ENCODE measurements at places on chromosomes 7 and 10. TPM values are rescaled to one million over a fixed set of nuclear protein-coding genes. Genes with fewer than 3 reads are reported as not detected.

Gene MBL2
- not detected for total RNA-seq

DNA sequence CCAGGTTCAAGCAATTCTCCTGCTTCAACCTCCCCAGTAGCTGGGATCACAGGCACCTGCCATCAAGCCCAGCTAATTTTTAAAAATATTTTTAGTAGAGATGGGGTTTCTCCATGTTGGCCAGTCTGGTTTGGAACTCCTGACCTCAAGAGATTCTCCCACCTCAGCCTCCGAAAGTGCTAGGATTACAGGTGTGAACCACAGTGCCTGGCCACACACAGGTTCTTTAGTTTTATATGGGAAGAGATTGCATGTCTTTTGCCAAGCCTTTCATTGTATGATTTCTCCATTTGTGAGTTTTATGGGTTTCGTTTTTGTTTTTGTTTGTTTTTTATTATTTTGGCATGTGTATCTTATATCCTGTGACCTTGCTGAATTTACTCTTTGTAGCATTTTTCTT, 40.9 kb downstream of the C1GALT1 start:
- peaks cover 31% of the 10 kb centered on the region for H3K4me1 ChIP-seq
- H3K27me3 ChIP-seq: no peaks in the 10 kb centered on the region
- no peak for DNase-seq
- H3K27ac ChIP-seq: no peak overlapping the region
- peaks cover 16% of the 10 kb centered on the region for H3K36me3 ChIP-seq
- H3K4me3 ChIP-seq: no peak overlapping the region

DNA sequence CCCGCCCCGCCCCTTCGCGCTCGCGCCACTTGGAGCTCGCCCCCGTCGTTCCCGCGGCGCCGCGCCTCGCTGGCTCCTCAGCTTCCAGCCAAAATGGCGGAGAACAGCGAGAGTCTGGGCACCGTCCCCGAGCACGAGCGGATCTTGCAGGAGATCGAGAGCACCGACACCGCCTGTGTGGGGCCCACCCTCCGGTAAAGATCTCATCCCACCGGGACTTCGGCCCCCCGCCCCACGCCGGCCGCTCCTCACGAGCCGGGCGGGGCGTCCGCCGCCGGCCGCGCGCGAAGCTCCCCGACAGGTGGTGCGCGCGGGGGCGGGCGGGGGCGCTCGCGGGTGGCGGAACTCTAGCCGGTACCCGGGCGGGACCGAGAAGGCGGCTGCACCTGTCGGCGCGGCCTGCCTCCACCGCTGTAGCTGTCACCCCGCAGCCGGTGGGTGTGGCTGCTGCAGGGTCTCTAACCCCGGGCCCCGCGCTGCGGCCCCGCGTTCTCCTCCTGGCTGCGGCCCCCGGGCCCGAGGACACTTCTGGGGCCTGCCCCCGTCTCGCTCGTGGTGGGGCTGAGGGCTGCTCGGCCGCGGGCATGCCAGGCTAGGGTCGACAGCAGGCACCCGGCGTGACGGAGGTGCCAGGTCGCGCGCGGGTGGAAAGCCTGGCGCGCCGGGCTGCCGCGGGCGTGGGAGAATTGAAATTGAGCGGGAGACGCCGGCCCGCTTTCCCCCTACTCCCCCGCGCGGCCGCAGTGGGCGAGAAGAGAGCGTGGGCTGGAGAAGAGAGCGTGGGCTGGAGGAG, at the start of gene EXOC6:
TSS of gene EXOC6 (plus strand) at position 80 of the 793 bp plus-strand sequence. CDS start at position 94, 14 bp downstream.
- H3K4me3 ChIP-seq: peak within 1 kb of the TSS; percentile 88
- peak; percentile 86 for DNase-seq
- no peaks in the 10 kb centered on the region for H3K27me3 ChIP-seq
- H3K27ac ChIP-seq: peak within 1 kb of the TSS; percentile 61

DNA sequence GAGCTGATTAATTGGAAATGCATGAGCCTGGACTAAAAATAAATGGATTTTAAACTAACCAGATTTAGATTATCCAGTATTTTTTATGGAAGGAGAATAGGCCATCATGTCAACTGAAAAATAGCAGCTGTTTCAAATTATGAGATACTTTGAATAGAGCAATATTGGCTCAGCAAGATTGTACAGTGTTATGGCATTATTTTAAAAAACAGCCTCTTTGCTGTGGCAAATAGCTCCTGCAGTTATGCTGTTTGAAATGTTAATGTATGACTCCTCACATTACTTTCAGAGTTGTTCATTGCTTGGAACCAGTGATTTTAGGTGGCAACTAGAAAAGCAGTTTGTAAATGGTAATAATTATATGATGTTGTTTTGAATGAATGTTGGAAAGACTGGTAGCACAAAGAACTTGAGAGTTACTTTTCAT, 244.5 kb downstream of the KIAA1217 start:
- DNase-seq: no peak
- H3K4me1 ChIP-seq: peaks cover 5% of the 10 kb centered on the region
- no peak overlapping the region for H3K27ac ChIP-seq
- peaks cover 30% of the 10 kb centered on the region for H3K27me3 ChIP-seq
- H3K36me3 ChIP-seq: no peaks in the 10 kb centered on the region

- no peaks in the 10 kb centered on the region for H3K27me3 ChIP-seq
- H3K27ac ChIP-seq: no peak overlapping the region
- no peaks in the 10 kb centered on the region for H3K36me3 ChIP-seq
- H3K4me3 ChIP-seq: no peak overlapping the region
- no peak for DNase-seq
- H3K4me1 ChIP-seq: no peaks in the 10 kb centered on the region
Measured at GRCh38 chr7:47320296-47320695, 261.6 kb downstream of the TNS3 start.

GRCh38 chr10:4670737-4671136, 155.3 kb upstream of the AKR1E2 start:
- H3K27ac ChIP-seq: no peak overlapping the region
- H3K36me3 ChIP-seq: no peaks in the 10 kb centered on the region
- DNase-seq: no peak
- no peaks in the 10 kb centered on the region for H3K4me1 ChIP-seq

- no peaks in the 10 kb centered on the region for H3K36me3 ChIP-seq
- H3K4me3 ChIP-seq: no peak overlapping the region
- H3K4me1 ChIP-seq: no peaks in the 10 kb centered on the region
- DNase-seq: no peak
- H3K27ac ChIP-seq: no peak overlapping the region
Measured at GRCh38 chr7:120097020-120097419, 176.0 kb upstream of the KCND2 start.

Gene PTPRN2
- 0.54 TPM for total RNA-seq

DNA sequence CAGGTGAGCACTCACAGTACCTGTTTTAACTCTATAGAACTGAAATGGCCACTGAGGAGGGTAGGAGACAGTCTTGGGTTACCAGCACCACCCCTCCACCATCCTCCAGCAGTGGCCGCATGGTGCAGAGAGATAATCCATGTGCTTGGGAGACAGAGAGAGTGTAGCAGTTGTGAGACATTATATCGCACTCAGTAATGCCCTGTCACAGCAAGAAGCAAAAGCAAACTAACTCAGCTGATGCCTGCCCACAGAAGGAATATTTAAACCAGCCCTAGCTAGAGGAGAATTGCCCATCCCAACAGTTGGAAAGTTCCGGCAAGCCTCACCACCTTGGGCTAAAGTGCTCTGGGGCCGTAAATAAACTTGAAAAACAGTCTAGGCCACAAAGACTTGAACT, 58.8 kb upstream of the HBP1 start:
- H3K27ac ChIP-seq: no peak overlapping the region
- H3K4me1 ChIP-seq: no peaks in the 10 kb centered on the region
- no peak overlapping the region for H3K4me3 ChIP-seq
- DNase-seq: no peak
- H3K36me3 ChIP-seq: no peaks in the 10 kb centered on the region

DNA sequence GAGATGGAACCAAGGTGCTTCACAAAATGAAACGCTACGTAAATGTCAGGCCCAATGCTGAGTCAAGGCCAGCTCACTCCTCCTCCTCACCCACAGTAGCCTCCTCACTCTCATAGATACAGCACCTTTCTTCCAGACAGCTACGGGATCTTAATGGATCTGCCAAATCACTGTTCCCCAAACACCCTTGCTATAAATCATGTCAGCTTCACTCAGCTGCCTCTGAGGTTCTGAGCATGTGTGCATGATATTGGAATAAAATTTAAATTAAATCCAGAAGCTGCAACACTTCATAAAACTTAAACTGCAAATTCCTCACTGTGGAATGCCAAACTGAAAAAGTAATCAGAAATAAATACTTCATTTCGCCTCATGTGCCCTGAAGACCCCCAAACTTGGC, 14.7 kb upstream of the CPXM2 start:
- H3K27ac ChIP-seq: no peak overlapping the region
- H3K4me1 ChIP-seq: no peaks in the 10 kb centered on the region
- peaks cover 14% of the 10 kb centered on the region for H3K27me3 ChIP-seq
- H3K4me3 ChIP-seq: no peak overlapping the region

Gene LRRC17
- total RNA-seq: not detected

DNA sequence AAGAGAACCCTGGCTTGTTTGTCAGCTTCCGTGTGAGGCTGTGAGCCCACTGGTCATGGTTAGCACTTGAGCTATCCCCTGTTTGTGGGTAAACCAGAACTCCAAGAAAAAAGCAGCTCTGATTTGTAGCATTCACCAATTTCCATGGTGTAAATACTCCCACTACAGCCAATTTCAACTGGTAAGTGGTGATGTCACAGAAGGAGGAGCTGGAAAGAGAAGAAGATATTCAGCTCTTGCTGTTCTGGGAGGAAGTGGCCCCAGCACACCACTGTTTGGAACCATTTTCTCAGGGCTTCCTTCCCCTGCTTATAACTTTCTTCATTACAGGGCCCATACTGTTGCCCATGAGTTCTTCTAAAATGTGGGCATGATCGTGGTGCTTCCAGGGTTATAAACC, 500.1 kb upstream of the ZMIZ1 start:
- H3K4me1 ChIP-seq: no peaks in the 10 kb centered on the region
- H3K36me3 ChIP-seq: no peaks in the 10 kb centered on the region
- H3K27me3 ChIP-seq: peaks cover 5% of the 10 kb centered on the region
- DNase-seq: no peak
- no peak overlapping the region for H3K27ac ChIP-seq

DNA sequence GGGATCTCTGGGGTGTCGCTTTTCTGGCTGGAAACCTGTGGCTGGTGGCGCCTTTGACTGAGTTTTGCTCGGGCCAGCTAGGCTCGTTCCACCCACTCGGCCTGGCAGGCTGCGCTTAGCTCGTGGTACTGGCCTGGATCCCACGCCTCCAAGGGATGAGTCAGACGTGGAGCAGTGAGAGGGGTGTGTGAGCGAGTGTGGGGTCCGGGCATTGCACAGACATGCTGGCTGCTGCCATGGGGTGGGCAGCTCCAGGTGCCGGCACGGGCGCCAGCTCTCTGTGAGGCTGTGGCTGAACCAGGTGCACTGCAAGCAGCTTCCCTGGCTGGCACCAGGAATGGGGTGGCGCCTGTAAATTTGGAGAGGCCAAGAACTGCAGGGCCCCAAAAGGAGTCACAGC, 63.1 kb upstream of the CACNA2D1 start:
- DNase-seq: no peak
- no peaks in the 10 kb centered on the region for H3K4me1 ChIP-seq
- H3K27me3 ChIP-seq: peaks cover under 1% of the 10 kb centered on the region
- H3K4me3 ChIP-seq: no peak overlapping the region
- no peak overlapping the region for H3K27ac ChIP-seq
- H3K36me3 ChIP-seq: no peaks in the 10 kb centered on the region

DNA sequence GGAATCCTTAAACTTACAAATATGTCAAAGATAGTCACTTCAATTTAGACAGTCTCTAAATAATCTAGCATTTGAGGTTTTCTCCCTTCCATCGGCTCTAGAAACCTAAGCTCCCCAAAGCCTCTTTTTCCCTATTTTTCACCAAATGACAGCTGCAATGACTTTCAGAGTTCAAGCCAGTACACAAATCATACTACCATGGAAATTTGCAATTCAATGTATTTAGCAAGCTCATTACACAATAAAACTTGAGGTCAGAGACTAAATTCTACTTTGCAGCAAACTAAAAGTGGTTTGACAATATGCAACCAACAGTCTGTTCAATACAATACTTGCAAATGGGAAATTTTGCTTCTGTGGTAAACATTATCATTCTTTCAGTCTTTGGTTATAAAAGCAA, 80.3 kb downstream of the SKIDA1 start:
- H3K27me3 ChIP-seq: peaks cover 4% of the 10 kb centered on the region
- H3K36me3 ChIP-seq: no peaks in the 10 kb centered on the region
- H3K4me1 ChIP-seq: no peaks in the 10 kb centered on the region
- H3K4me3 ChIP-seq: no peak overlapping the region
- no peak overlapping the region for H3K27ac ChIP-seq
- no peak for DNase-seq

Gene AKR1C1
- 1.1 TPM for total RNA-seq

GRCh38 chr7:101667920-101668319, 38.8 kb upstream of the MYL10 start:
- no peaks in the 10 kb centered on the region for H3K27me3 ChIP-seq
- no peak for DNase-seq
- no peaks in the 10 kb centered on the region for H3K4me1 ChIP-seq
- H3K4me3 ChIP-seq: no peak overlapping the region
- H3K27ac ChIP-seq: no peak overlapping the region

DNA sequence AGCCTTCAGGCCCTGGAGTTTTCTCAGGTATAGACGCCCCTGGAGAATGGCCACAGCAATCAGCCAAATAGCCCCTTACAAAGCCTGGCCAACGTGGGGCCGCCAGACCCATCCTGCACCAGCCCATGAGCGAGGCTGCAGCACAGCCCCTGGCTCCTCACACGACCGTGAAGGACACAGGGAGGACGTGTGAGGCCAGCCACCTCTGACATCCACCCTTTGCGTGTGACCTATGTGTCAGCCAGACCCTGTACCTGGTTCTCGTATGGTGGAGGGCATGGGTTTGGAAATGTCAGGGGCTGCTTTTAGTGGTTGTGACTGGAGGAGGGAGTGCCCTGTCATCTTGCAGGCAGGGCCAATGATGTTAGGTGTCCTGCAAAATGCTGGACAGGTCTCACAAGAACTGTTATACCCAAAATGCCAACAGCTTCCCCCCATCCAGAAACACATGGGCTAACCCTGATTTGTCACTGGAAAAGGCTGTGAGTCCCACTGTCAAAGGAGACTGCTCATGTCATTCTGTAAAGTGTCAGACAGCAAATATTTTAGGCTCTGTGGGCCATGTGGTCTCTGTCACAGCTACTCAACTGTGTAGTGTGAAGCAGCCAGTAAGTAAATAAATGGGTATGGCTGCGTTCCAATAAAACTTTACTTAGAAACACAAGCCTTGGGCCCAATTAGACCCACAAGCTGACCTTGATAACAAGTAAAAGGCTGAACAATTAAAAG, 30.0 kb downstream of the NOD1 start:
- H3K4me3 ChIP-seq: no peak overlapping the region
- H3K4me1 ChIP-seq: peaks cover 3% of the 10 kb centered on the region
- H3K27ac ChIP-seq: no peak overlapping the region
- H3K36me3 ChIP-seq: peaks cover 14% of the 10 kb centered on the region
- no peaks in the 10 kb centered on the region for H3K27me3 ChIP-seq

Gene SLC18A3
- total RNA-seq: not detected

GRCh38 chr7:147803606-147804005, 787.0 kb upstream of the C7orf33 start:
- H3K4me1 ChIP-seq: no peaks in the 10 kb centered on the region
- H3K4me3 ChIP-seq: no peak overlapping the region
- no peak overlapping the region for H3K27ac ChIP-seq
- no peaks in the 10 kb centered on the region for H3K27me3 ChIP-seq
- DNase-seq: no peak
